ENCODE measurements at places on chromosomes 6 and 20.

DNA sequence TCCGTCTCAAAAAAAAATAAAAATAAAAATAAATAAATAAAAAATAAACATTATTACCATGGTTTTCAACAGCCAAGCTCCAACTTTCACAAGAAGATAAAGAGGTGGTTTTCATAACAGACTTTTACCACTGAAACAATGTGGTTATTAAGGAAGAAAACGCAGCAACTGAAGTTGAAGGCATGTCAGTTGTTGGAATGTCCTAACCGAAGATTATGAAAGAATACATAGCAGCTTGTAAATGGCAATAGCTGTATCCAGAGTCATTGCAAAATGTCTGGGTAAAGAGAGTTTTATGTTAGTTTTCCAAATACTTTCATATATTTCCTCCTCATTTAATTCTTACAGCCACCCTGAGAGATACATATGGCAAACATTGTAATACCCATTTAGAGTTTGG is 161.6 kb upstream of the MARCKS start:
- no peak for DNase-seq

DNA sequence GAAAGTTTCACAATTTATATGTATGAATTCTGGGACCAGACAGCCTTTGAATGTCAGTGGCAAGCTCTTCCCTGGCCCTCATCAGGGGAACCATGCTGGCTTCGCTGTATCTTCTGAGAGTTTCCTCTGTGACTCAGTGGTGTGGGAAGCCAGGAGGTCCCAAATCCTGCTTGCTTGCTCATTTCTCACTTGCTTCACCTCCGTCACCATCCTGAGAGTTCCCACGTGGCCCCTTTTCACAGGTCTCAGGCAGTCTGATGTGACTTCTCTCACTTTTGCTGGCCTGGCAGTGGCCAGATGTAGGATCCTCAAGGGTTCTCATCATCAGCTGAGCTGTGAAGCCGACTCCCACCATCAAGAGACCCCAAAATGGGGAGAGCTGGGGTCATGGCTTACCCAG is 28.4 kb upstream of the RIN2 start:
- no peak for DNase-seq

- DNase-seq, result no peak
Measured at GRCh38 chr6:153511896-153512496, 380.9 kb upstream of the RGS17 start.

DNA sequence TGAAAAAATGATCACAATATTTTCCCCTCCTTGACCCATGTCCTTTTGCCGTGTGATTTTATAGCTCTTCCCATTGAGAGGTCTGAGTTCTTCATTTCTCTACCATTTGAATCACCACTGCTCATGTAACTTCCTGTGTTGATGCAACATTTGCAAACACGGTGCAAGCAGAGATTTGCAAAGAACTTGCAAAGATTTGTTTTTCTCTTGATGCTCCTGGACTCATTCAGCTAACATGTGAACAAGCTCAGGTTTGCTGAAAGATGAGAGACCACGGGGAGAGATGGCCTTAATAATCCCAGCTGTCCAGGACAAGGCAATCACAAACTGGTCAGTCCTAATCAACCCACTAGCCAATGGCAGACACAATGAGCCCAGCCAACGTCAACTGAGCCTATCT is 8.6 kb downstream of the VNN2 start:
- no peak for DNase-seq

DNA sequence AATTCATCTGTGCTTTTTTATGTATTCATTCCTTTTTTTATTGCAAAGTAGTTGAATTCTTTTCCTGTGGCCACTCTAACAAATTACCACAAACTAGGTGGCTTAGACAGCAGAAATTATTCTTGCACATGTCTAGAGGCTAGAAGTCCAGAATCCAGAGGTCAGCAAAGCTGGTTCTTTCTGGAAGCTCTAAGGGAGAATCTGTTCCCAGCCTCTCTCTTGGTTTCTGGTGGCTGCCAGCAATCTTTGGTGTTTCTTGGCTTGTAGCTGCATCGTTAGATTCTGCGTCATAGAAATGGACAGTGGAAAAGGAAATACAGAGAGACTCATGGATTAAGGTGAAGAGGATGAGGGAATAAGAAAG is 39.3 kb downstream of the GSTA2 start:
- DNase-seq, result no peak

DNA sequence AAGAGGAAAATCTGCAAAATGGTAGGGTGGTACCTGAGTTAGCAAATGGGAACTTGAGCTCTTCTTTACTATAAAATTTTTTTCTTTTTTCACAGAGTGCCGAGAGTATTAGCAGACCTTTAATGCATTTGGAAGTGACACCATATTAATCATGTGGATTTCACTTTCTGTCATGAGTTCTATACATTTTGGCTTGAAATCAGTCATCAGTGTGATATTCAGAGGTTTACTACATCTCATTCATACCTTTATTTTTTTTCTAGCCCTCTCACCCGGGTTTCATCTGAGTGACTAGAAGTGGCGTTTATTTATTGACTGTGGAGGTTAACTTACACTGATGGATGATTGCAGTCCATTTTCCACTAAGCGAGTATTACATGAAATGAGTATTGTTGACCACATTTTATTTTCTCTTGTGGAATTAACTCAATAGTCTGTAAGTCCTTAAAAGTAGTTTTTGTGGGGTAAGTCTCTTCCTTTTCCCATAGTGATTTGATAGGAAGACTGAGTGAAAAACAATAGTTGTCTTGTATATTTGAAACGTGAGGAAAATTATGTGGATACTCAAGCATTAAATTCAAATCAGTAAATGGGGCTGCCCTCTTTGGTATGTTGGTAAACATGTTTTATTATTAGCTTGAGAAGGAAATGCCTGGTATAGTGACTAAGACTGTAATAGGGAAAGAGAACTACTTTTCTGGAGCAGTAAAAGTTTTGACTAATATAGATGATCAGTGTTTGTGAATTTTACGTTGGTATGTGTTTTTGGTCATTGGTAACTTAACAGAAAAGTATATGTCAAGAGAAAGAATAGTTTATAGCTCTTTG is 55.5 kb downstream of the JARID2 start:
- DNase-seq, result no peak

- no peak for DNase-seq
Measured at GRCh38 chr6:142838821-142839685, 105.9 kb downstream of the HIVEP2 start.

- no peak for DNase-seq
Measured at GRCh38 chr6:55530931-55531330, 48.1 kb downstream of the HMGCLL1 start.

DNA sequence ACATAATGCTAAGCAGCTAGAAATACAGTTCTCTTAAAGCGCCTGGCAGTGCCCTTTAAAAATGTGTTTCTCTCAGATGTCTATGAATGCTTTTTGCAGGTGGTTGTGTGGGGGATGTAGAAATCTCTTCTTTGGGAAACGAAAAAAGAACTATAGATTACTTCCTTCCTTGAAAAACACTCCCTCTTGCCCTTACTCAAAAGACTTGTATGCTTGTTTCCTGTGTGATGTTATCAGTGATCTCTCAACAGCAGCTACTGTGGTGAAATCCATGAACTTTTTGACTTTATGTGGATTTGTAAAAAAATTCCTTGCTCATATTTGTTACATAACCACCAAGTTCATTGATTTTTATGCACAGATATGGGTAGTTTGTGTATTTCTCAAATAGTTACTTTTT is 916.5 kb downstream of the QKI start:
- DNase-seq, result no peak

- DNase-seq, result no peak
Measured at GRCh38 chr20:37803438-37804307, 99.3 kb upstream of the VSTM2L start.

DNA sequence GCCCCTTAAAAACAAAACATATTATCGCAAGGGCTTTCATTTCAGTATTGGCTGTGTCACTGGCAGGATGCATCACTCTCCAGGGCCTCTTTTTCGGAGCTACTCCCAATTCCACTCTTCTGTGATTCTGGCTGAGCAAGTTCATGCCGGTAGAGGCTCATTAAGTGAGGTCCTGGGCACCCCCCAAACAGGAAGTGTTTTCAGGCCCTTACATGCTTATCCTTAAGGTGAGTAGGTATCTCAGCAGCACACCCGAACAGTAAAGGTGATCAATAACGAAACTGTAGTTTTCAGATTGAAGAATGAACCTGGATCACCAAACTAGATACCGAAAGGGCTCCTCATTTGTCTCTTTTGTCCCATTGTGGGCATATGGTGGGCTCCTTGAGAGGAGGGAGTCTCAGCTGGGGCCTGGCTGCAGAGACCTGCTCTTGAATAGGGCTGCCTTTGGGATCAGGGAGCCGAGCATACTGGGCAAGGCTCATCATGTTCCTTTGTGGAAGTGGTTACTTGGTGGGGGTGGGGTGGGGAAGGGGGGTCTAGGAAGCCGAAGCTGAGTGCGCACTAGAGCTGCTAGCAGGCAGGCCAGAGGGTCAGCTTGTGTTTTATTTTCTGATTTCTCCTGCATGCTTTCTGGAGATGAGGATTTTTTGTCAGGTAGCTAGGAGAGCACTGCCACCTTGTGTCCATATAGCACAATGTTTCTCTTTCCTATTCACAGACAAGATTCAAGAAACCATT is 65.2 kb downstream of the CDS2 start:
- DNase-seq, result no peak

DNA sequence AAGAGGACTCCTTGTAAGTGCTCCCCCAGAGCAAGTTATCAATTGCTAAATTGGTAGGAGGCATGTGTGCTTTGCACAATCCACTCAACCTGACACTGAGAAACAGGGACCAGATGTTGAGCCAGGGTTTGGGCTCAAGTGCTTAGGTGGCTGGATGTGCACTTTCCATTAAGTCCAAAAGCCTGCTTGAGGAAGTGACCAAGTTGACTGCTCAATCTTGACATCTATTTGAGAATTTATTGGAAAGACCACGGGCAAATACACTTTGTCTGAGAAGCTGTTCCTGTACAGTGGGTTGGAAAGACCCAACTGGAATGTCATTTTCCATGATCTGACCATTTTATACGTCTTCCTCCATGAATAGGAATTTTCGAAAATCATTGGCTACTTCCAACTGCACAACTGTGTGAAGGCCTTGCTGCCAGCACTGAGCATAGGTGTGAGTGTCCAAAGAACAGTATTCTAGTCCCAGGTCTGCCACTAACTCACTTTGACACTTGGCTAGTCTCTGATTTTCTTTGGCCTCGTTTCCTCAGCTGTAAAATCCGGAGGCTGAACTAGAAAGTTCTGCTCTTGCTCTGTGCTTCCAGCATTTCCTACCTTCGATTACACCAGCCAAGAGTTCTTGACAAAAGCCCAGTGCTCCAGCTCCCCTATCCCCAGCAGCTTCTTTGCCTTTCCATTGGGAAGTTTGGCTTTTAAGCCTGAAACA is 186.9 kb upstream of the ECI2 start:
- no peak for DNase-seq

GRCh38 chr20:48733296-48733790 is 94.5 kb downstream of the PREX1 start:
- DNase-seq, result no peak

DNA sequence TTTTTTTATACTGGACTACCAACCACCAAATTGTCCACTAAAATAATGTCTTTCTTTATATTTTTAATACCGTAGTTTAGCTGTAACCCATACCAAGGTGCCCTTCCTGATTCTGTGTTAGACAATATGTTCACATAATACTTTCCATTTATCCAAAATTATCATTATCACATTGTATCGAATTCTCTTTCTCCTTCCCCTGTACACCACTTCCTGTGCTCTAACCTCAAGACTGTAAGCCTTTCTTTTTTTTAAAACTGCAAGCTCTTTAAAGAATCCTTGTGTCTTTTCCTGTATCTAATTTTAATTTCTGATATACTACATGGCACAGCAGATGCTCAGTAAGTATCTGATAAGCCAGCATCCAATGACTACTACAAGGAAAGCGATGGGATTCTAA is 917.5 kb downstream of the EYS start:
- no peak for DNase-seq

GRCh38 chr6:4560221-4561077 is 215.8 kb upstream of the CDYL start:
- no peak for DNase-seq

DNA sequence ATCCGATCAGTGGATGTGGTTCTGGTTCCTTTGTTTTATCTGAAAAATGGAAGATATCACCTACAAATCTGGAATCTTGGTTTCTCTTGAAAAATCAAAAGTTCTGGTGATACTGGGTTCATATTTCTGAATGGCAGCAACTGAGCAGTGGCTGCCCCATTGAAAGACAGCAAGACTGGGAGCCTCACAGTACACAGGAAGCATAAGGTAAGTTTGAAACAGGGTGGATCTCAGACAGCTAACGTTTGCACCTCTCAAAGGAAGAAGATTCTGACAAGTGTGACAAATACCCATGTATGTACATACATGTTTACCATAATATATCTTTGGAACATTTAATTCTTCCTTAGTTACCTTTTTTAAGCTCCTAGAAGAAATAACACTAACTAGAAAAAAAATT is at the start of gene SAMD3:
Gene SAMD3, minus strand, starts transcription at position 177 of the 400 bp plus-strand sequence. CDS start 7,678 bp downstream, outside the sequence.
- DNase-seq, result no peak

GRCh38 chr6:107413966-107414645 is 45.3 kb downstream of the PDSS2 start:
- no peak for DNase-seq

GRCh38 chr20:1417273-1417672 is 24.4 kb upstream of the FKBP1A start:
- DNase-seq, result no peak

DNA sequence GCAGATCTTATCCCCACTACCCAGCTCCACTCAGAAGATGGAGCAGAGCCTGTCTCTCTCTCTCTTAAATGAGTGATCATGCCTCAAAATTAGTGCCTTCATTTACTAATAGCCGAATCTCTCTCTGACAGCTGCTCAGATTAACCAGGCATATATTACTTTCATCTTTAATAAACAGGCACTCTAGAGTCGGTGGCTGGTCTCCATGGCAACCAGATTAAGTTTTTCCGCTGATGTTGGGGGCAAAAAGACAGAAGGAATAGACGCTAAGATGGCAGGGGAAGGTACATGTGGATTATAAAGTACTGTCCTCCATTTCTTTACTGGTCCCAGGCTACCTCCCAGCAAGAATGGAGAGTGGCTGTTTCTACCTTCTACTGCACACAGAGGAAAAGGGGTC is 121.6 kb downstream of the QRSL1 start:
- no peak for DNase-seq

- DNase-seq, result no peak
Measured at GRCh38 chr20:9660236-9660868, 146.0 kb downstream of the LAMP5 start.

DNA sequence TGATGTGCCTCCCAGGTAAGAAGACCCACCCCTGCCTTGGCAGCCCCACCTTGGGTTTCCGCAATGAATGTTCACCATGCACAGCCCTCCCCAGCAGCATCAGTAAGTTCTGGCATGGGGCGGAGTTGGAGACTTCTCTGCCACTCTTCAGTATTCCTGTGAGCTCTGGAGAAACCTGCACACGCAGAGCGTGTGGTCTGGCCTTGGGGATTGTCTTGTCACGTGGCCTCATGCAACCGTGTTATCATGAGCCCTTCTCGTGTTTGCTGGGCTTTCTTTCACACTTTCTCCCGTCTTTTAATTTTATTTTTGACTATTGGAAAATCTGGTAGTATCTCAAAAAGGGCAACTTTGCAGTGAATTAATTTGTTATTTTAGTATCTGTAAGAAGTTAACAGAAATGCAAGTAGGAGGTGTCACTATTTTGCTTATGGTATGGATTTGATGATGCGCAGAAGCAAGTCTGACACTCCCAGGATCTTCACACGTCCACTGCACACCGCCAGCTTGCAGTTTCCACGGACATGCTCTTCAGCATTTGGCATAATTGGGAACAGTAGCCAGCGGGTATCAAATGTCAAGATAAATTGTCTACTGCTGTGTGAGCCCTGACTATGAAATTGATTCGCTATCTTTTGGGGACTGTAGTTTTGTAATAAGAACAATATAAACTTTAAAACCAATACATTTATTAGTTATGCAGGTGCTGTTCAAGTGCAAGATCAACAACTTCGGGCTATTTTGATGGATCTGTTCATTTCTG is 463.5 kb downstream of the QKI start:
- DNase-seq, result no peak

GRCh38 chr20:36827541-36828279 is 48.2 kb upstream of the TLDC2 start:
- no peak for DNase-seq
